ENCODE measurements at places on chromosomes 7 and 10. TPM values are rescaled to one million over a fixed set of nuclear protein-coding genes. Genes with fewer than 3 reads are reported as not detected.

Gene AGR3
- polyA plus RNA-seq: not detected

Gene GCK
- polyA plus RNA-seq: not detected

Gene STOX1
- not detected for polyA plus RNA-seq

Gene KLHL7
- 21.9 TPM for polyA plus RNA-seq

Gene MOGAT3
- polyA plus RNA-seq: not detected

DNA sequence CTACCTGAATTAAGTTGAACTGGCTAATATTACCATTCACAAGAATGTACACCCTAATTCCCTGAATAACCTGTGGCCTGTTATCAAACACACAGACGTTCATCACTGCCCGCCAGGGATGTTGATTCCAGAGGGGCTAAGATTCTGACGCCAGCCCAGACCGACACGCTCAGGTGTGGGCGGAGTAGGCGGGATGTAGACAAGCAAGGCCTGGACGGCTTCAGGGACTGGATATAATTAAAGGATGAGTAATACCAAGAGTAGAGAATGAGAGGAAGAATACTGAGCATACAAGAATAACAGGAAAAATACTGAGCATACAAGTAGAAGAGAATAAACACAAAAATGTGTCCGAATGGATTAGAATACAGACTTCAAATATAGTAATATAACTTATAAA is 29.0 kb downstream of the CUBN start:
- no peak overlapping the region for H3K4me3 ChIP-seq
- no peak for DNase-seq
- H3K27ac ChIP-seq: no peak overlapping the region

DNA sequence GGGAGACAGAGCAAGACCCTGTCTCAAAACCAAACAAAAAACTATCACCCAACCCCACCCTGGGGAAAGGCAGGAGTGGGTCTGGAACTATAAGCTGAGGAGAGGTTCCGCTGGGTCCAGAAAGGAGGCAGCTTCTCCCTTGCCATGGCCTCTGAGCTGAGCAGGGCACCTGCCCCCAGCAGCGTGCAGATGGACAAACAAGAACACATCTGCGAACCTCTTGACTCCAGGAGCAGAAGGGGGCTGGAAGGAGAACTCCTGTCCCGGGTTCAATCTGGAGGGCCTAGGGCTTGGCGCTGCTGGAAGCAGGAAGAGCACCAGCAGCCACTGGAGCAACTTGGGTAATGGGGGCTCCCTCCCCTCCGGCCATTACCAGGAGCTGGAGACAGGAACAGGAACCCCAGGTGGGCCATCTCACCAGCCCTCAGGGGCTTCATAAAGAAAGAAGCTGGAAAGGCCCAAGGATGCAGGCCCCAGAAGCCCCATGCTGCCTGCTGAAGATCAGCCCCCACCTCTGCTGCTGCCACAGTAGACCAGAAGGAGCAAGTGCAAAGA is 19.0 kb upstream of the PPIF start:
- DNase-seq: no peak
- no peak overlapping the region for H3K27ac ChIP-seq
- no peak overlapping the region for H3K4me3 ChIP-seq
- no peaks in the 10 kb centered on the region for H3K36me3 ChIP-seq
- peaks cover 13% of the 10 kb centered on the region for H3K4me1 ChIP-seq
- peaks cover 2% of the 10 kb centered on the region for H3K27me3 ChIP-seq

DNA sequence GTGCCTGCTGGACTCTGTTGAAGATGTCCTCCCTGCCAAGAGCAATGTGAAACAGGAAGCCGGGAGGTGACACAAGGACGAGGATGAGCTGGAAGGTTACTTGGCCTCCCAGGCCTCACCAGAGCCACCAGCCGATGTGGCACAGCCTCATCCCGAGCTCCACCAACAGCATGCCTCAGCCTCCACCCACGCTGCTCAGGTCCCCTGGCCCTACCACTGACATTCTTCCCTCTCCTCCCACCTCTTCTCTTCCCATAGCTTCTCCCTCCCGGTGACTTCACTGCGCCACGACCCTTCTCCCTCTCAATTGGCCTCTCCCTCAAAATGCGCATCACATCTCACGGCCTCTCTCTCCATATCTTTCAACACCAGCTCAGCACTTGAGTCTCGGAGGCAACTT is 249.9 kb downstream of the SKAP2 start:
- H3K4me3 ChIP-seq: no peak overlapping the region
- peaks cover 9% of the 10 kb centered on the region for H3K36me3 ChIP-seq
- no peak for DNase-seq
- no peak overlapping the region for H3K27ac ChIP-seq
- peaks cover 1% of the 10 kb centered on the region for H3K27me3 ChIP-seq
- no peaks in the 10 kb centered on the region for H3K4me1 ChIP-seq

DNA sequence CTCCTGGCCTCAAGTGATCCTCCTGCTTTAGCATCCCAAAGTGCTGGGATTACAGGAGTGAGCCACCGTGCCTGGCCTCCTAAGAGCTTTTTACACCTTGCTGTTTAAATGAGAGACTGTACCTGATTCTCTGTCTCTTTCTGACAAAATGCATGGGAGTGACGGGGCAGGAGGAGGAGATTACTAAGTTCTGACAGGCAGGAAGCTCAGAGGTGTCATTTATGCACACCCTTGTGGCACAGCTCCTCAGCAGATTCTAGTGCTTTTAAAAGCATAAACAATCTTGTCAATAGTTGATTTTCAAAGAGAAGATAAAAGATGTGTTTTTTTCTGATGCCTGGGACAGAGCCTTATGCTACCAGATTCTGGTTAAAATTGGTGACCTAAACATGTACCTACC is 39.7 kb upstream of the STEAP4 start:
- H3K4me1 ChIP-seq: no peaks in the 10 kb centered on the region
- no peak overlapping the region for H3K4me3 ChIP-seq
- no peak overlapping the region for H3K27ac ChIP-seq
- H3K27me3 ChIP-seq: no peaks in the 10 kb centered on the region
- DNase-seq: no peak

GRCh38 chr7:101693498-101694091 is 64.5 kb upstream of the MYL10 start:
- no peaks in the 10 kb centered on the region for H3K36me3 ChIP-seq
- no peak overlapping the region for H3K4me3 ChIP-seq
- DNase-seq: no peak
- H3K27me3 ChIP-seq: peaks cover 4% of the 10 kb centered on the region
- H3K4me1 ChIP-seq: no peaks in the 10 kb centered on the region

- H3K4me3 ChIP-seq: no peak overlapping the region
- no peak overlapping the region for H3K27ac ChIP-seq
- no peak for DNase-seq
- no peaks in the 10 kb centered on the region for H3K4me1 ChIP-seq
These were observed 39.9 kb downstream of the ADCYAP1R1 start for GRCh38 chr7:31091924-31092434.

Measured in immature natural killer cell (primary cell).